ENCODE measurements at places on chromosomes 16 and 17.
A peak's percentile ranks its signal among the peaks of the same experiment; 100 is the strongest.

- no peak for DNase-seq
Observed at GRCh38 chr16:2426941-2427361, 2.3 kb upstream of the CCNF start.

DNA sequence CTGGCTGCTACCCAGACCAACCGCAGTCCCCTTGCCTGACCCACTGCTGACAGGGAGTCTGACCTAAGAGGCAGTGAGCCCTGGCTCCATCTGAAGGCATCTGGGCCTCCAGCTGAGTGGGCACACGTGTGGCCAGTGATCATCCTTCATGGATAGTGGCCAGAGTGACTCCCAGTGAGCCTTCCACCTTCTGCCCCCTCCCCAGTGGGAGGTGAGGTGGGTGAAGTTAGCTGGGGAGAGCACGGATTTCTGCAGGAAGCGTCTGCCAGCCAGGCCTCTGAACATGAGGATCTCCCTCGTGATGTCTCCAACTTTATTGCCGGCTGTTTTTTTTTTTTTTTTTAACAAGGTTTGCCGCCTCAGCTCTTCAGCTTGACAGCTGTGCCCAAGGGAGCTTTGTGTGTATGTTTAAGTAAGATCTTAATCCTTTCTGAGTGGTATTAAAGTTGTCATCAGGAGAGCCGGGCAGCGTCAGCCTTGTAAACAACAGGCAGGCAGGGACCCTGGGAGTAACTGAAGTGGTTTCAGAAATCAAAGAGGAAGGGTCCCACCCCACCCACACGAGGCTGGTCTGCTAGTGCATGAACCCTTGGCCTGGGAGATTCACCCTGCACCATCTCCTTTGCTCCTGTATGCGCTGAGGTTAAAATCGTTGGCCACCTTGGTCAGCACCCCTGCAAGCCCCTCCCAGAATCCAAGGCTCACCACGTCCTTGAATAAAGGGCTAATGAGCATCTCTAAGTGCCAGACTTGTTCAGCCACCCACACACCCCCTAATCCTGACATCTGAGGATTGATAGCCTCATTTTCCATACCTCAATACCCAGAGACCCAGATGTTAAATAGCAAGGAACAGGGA lies 33.3 kb downstream of the RHBDL3 start:
- DNase-seq, result no peak

GRCh38 chr16:87000001-87000400 lies 317.2 kb downstream of the C16orf95 start:
- no peak for DNase-seq

DNA sequence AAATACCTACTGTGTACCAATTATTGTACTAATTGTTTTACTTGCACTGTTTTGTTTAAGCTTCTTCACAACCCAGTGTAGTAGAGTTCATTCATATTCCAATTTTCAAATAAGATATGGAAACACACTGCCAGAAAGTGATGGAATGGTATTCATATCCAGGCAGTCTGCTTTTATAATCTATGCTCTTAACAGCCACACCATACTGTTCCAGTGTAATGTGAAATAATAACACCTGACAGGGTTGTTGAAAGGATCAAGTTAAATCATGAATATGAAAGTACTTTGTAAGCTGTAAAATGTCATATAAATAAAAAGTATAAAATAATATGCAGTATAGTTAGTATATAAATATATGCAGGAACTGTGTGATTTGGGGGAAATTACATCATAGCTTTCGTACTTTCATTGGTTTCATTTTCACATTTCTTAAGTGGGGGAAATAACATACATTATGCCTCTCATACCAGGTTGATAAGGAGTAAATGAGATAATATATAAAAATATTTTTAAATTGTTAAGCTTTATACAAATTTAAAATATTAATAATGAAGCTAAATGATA lies 230.8 kb downstream of the TANC2 start:
- no peak for DNase-seq

GRCh38 chr16:25299792-25300590 lies 42.3 kb upstream of the ZKSCAN2 start:
- DNase-seq, result no peak

DNA sequence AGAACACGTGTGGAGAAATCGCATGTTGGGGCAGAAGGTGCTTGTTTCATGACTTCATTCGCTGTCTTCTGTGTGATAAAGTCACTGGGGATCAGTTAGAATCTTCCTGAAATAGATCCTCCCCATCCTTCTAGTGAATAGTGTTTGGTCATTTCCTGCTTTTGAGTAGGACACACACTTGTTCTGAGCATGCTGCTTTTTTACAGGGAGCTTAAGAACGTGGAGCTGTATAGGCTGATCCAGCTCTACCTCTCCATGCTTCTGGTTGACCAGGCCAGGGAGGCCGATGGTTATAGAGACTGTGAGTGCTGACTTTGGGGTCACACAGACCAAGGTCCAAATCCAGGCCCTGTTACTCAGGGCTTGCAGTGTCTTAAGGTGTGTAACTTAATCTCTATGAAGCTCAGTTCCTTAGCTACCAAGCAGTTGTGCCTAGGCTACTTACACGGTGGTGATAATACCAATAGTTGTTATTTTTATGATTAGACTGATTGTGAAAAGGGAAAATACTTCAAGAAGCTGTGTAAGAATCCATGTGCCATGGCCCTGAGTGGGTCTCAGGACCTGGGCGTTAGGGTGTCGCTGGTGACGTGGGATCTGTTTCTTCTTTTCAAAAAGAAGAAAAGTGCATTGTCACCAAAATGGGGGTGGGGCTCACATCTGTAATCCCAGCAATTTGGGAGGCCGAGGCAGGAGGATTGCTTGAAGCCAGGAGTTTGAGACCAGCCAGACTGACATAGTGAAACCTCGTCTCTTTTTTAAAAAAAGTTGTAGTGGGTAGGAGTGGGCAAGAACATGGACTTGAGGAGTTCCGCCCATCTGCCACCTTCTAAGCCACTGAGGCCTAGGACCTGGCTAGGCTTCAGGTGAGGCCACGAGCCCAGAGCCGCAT lies 64.1 kb upstream of the LGALS9 start:
- DNase-seq, result peak; percentile 57

- no peak for DNase-seq
Observed at GRCh38 chr16:79093554-79093967, 507.0 kb downstream of the MAF start.

GRCh38 chr17:71437166-71437565 lies 683.7 kb upstream of the SOX9 start:
- DNase-seq, result no peak

DNA sequence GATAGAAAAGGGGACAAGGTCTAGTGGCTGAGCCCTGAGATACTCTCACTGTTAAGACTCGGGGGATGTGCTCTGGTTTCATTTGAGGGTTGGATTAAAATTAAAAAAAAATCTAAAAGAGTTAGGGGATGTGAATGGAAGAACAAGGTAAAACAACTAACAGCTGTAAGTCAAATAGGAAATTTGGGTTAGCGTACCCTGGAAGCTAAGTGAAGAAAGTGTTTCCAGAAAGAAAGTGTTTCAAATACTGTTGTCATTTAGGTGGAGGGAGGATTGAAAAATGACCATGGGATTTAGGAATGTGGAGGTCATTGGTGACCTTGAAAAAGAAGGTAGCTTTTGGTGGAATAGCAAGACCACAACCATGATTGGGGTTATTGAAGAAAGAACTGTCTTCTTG lies 37.7 kb downstream of the PPM1D start:
- no peak for DNase-seq

DNA sequence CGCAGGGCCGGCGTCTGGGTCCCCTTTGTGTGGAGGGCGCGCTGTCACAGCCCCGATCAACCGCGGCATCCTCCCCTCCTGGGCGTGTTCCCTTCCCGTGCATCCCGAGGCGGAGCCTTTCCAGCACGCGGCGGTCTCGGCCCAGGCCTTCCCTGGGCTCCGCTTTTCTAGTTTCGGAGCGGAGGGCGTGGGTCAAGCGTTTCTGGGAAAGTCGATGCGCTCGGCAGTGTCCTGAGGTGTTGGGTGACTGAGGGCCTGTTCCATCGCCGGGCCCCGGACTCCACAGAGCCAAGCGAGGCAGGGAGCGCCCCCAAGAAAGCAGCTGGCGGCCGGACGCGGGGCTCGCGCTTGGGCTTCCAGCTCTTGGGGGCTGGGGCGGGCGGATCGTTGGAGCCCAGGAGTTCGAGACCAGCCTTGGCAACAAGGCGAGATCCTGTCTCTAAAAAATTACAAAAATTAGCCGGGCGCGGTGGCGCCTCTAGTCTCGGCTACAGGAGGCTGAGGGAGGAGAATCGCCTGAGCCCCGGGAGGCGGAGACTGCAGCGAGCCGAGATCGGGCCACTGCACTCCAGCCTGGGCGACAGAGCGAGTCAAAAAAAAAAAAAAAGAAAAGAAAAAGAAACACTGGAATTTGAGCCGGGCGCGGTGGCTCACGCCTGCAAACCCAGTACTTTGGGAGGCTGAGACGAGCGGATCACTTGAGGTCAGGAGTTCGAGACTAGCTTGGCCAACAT lies 806 bp downstream of the IFT140 start:
- peak; percentile 19 for DNase-seq

DNA sequence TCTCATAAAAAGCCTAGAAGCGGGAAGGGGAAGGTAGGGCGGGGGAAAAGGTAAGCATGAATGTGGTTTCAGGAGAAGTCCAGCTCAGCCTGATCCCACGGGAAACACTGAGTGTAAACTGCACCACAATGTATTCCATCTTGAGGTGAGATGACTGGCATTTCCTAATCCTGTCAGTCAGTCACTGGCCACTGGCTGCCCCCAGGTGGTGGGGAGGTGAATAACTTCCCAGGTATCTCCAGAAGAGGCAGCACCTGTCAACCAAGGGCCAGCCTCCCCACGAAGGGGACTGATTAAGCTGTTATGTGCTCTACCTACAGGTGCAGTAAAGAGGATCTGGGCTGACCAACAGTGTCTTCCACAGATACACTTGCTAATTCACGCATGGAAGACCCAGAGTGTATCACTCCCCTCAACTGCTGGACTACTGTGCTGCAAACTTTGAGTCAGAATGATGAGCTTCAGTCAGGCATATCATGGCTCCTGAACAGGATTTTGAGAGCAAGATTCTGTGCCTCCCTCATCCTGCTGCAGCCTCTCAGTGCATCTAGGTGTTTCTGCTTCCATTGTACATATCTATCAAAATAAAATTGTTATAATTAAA lies 108.5 kb upstream of the CCL2 start:
- no peak for DNase-seq

GRCh38 chr16:53859995-53860540 lies 156.1 kb downstream of the FTO start:
- no peak for DNase-seq

GRCh38 chr16:58511933-58512815 lies 3.1 kb upstream of the SETD6 start:
- DNase-seq, result no peak

DNA sequence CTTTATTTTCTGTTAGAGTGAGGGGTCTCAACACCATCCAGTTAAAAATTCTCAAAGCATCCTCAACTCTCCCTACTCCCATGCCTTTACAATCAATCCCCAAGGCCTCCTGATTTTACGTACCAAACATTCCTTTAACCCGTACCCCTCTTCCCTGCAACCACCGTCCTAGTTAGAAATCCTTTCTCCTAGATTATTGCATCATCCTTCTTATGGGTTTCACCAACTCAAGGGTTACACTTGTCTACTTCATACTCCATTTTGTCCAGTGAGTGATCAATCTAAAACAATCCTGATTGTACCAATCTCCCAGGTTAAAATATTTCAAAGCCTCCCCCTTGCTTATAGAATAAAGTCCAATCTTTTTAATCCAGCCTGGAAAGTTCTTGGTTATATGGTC lies 24.7 kb downstream of the SOX9 start:
- DNase-seq, result no peak

GRCh38 chr16:6641091-6641490 lies 691.6 kb upstream of the RBFOX1 start:
- DNase-seq, result no peak

- DNase-seq, result no peak
Observed at GRCh38 chr16:69413045-69413664, 11.3 kb upstream of the CYB5B start.

DNA sequence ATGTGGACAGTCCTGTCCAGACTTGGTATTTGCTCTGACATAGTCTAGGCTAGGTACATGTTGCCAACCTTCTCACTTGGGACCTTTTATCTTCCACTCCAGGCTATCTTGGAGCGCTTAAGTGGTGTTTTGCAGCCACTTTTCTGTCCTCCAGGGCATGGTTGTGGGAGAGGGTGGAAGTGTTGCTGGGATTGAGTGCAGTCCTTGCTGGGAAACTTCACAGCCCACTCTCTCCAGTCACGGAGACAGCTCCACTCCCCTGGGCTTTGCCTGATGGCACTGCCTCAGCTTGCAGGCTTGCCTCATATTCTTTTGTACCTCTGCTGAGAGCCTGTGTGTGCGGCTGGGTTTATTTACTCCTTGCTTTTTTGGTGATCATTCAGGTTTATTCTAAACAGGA lies 17.4 kb downstream of the RPA1 start:
- no peak for DNase-seq

DNA sequence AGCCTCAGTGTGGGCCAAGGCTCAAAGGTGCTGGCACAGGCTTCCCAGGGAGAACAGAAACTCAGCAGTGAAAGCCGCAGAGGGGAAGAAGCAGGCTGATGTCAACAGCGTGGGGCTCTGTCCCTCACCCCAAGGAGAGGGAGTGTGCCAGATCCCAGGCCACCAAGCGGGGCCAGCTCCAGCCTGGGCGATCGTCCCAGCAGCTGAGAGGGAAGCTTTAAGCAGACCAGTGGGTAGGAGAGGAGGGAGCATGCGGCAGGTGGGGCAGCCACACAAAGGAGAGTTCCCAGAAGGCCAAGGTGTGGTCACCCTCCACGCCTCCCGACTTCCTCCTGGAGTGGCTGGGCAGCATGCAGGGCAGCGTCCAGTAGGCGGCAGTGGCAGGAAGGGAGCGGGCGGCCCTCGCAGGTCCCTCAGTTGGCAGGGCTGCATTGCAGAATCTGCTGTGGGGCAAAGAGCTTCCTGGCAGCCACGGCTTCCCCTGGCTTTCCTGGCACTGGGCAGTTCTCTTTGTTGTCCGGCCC lies 6.0 kb downstream of the SYNGR2 start:
- DNase-seq, result no peak

GRCh38 chr17:76054112-76054476 lies 18.2 kb downstream of the SRP68 start:
- DNase-seq, result no peak

DNA sequence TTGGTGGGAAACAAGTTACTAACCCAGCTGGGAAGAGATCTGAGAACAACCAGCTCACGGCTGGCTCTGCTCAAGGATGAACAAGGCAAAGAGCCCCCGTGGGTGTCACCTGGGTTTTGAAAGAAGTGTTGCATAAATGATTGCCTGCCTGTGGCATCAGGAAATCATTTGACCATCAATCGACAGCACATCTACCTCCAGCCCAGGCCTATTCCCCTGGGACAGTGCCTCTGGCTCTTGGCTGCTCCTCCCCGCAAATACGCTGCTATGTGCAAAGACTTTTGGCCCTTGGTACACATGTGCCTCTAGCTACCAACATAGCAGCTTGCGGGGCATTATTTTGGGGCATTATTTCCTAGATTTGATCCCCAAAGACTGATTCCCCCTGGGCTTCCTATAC lies 39.4 kb upstream of the SMPD3 start:
- no peak for DNase-seq

DNA sequence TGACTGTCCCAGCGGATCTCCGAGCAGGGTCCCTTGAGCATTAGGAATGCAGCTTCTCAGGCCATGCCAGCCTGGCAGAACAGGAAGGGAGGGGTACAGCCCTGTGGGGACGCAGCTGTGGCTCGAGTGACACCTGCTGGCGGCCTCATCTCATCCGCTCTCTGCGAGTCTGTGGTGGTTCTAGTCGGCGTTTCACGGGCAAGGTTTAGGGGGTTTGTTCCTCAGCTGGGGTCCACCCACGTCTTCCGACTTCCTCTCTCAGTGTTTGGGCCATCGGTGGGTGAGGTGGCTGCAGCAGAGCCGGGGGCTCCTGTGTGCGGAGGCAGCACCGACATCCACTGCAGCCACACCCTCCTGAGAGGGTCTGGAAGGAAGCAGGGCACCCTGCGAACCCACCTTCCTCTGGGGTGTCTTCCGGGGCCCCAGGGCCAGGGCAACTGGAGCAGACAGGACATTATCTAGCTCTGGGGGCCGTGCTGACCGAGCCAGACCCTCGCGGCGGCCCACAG lies 33.3 kb downstream of the JPH3 start:
- peak; percentile 7 for DNase-seq
